Activated naive CD8-positive, alpha-beta T cell treated with anti-CD3 and anti-CD28 coated beads for 36 hours (primary cell): ENCODE measurements at places on chromosomes 12 and 14.

- no peak for DNase-seq
Measured at GRCh38 chr14:97539884-97540283, 742.7 kb downstream of the VRK1 start.

DNA sequence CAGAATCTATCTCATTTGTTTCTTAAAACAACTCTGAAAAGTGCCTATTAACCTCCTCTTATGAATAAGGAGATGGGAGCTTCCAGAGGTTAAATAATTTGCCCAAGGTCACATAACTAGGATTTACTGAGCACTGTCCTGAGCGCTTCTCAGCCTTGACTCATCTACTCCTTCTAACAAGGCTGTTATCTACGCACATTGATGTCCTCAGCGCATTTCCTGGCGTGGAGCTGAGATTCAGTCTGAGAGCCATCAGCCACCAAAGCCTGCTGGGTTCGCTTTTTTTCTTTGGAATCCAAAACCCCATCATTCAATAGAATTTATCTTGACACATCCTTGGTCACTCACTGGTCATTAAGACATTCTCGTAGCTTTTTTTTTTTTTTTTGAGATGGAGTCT lies 29.3 kb downstream of the AK7 start:
- DNase-seq = no peak

DNA sequence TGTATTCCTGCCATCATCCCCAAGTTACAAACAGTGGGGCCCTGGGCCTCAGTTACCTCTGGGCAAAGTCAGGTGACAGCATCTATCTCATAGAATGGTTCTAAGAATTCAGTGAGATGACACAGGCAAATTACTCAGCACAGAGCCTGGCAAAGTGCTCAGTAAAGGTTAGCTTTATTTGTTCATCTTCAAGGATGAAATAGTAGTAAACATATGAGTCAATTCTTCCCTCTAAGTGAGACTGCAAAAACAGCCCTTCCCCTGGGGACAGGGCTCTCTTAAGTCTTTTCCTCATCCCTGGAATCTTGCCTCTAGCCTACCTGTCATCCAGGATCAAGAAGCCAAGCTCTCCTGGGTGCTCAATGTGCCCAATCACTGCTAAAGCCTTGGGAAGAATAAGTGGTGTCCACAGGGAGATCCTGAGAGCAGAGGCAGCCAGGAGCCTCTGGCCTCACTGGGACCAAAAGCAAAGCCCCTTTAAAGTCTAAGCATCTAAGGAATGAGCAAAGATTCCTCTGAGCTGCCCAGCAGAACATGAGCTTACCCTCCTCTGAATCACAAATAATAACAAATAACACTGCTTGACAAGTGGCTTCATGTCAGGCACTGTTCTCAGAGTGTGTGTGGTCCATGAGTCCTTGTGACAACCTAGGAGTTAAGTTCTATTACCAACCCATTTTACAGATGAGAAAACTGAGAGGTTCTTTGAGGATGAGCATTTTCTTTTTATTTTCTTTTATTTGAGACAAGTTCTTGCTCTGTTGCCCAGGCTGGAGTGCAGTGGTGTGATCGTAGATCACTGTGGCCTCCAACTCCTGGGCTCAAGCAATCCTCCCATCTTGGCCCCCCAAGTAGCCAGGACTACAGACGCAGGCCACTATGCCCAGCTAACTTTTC lies 12.1 kb downstream of the NUAK1 start:
- DNase-seq = no peak

DNA sequence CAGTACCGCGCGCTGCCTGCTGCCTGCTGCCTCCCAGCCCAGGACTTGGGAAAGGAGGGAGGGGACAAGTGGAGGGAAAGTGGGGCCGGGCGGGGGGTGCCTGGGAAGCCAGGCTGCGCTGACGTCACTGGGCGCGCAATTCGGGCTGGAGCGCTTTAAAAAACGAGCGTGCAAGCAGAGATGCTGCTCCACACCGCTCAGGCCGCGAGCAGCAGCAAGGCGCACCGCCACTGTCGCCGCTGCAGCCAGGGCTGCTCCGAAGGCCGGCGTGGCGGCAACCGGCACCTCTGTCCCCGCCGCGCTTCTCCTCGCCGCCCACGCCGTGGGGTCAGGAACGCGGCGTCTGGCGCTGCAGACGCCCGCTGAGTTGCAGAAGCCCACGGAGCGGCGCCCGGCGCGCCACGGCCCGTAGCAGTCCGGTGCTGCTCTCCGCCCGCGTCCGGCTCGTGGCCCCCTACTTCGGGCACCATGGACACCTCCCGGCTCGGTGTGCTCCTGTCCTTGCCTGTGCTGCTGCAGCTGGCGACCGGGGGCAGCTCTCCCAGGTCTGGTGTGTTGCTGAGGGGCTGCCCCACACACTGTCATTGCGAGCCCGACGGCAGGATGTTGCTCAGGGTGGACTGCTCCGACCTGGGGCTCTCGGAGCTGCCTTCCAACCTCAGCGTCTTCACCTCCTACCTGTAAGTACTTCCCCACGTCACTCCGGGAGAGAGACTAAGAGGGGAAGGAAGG lies at the start of gene LGR5:
Gene LGR5, plus strand, starts transcription at position 186 of the 732 bp plus-strand sequence. Its CDS starts 283 bp downstream, at position 469.
- peak; percentile 31 for DNase-seq

GRCh38 chr14:52039124-52039815 lies 29.6 kb downstream of the NID2 start:
- no peak for DNase-seq

DNA sequence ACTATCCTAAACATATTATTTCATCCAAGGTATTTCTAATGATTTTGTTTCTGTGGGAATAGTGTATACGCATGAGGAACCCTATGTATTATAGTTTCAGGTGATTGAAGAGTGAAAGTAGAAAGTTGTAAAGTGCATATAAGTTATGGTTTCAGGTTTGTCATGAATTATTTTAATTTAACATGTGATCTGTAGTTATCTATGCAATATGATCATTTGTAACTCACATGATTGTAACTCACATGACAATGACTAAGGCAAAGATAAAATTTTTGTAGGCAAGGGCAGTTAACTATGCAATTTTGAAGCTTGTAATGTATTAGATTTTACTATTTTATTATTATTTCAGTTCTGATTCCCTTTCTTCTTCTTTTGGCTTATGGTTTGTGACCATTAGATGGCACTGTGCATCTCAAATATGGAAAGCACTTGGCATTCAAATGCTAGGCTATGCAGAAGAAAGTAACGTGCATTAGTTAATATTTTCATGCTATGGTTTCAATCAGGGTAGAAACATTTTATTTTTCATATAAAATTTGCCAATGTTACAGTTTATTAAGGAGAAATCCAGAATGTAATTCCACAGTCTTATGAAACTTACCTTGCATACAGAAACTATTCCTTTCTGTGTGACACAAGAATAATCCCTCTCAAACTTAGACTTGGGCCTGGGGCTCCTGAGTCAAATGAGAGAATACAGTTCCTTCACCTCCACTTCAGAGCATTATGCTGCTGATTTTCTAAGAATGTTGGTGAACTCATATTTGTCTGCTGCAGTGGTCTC lies 15.8 kb upstream of the TMEM30B start:
- no peak for DNase-seq

DNA sequence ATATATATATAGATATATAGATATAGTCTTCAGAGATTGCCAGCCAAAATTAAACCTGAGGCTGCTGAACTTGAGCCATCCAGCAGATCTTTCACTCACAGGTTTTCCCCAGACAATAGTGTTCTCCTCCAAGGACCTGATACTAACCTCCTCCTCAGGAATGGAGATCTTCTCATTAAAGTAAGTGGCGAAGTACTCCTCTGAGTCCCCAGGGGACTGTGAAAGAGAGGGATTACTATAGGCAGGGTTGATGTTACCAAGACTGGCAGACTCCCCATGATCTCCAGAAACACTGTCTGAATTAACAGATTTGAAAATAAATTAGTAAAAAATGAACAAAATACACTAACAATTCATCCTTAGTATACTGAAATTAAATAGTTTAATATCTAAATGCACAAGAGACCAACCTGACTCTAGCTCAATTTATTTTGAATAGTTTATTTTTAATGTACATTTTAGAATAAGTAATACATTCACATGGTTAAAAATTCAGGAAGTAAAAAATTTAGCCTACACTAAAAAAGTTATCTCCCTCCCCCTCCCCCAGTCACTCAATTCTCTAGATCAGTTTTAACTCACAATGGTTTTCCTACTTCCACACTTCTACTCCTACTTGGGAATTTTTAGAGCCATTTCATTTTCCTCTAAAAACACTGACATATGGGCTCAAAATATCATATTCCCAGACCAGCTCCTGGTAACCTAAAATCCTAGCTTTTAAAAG lies 17.7 kb downstream of the SLC11A2 start:
- no peak for DNase-seq

DNA sequence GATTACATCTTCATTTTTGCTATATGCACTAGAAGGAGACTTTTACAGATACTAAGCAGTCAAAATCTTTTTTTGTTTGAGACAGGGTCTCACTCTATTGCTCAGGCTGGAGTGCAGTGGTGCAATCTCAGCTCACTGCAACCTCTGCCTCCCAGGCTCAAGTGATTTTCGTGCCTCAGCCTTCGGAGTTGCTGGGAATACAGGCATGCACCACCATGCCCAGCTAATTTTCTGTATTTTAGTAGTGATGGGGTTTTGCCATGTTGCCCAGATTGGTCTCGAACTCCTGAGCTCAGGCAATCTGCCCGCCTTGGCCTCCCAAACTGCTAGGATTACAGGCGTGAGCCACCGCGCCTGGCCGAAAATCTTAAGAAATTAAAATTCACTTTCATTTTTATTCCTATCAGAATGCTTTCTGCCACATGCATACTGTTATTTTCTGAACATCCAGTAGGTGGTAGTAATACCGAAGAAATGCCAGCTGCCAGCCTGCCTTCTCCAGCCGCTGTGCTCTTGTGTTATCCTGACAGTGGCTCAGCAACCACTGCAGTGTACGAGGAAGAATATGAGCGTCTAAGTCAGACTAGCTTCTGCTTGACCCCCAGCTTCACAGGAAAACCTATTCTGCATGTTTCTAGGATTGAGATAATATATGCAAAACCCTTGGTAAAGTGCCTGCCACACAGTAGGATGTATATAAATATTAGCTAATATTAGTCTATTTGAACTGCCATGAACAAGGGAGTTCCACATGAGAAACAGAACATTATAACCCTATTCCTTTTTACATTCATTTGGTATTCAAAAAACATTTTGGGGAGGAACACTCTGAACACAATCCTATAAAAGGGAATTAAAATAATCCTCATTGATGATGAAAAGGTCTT lies 54.2 kb downstream of the RPAP3 start:
- DNase-seq = peak; percentile 44

GRCh38 chr12:73531752-73532151 lies 1005.9 kb upstream of the ATXN7L3B start:
- no peak for DNase-seq

DNA sequence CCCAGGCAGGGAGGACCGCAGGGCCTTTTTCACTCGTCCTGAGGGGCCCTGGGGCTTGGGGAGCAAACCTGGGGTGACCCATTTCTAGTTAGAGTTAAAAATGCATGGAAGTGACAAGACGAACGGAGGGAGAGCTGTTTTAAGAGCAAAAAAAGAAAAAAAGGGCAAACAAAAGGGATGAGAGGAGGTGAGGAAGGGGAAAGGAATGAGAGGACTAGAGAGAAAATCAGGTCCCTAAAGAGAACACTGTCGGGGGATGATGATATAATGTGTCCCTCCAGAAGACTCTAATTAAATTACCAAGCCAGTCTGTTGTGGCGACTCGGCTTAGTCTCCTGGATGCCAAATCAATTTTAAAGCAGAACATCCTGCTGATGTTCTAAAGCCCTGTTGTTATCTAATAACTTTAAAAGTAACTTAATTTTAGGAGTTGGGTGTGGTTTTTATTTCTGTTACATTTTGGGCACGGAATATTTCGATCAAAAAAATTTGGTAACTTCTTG lies 1.1 kb downstream of the ANO6 start:
- DNase-seq = no peak

DNA sequence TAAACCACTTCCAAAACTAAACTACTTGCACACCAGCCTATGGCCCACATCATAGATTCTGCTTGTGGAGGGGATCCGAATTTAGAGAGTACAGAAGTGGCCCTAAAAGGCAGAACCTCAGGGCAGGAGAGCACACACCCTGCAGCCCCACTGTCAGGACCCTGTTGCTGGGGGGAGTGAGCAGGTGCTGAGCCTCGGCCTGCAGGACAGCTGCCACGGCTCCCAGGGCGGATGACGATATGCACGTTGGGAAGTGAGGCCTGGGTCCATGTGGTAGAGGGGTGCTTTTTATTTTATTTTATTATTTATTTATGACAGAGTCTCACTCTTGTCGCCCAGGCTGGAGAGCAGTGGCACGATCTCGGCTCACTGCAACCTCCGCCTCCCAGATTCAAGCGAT lies 73.5 kb downstream of the TNFAIP2 start:
- DNase-seq = no peak

GRCh38 chr14:89268514-89268913 lies 148.5 kb downstream of the FOXN3 start:
- no peak for DNase-seq

- DNase-seq = no peak
Measured at GRCh38 chr12:31317471-31318395, 8.2 kb downstream of the SINHCAF start.

- DNase-seq = no peak
Measured at GRCh38 chr14:22319526-22320361, 269.3 kb downstream of the DAD1 start.

- DNase-seq = no peak
Measured at GRCh38 chr14:85597701-85598100, 67.8 kb downstream of the FLRT2 start.

DNA sequence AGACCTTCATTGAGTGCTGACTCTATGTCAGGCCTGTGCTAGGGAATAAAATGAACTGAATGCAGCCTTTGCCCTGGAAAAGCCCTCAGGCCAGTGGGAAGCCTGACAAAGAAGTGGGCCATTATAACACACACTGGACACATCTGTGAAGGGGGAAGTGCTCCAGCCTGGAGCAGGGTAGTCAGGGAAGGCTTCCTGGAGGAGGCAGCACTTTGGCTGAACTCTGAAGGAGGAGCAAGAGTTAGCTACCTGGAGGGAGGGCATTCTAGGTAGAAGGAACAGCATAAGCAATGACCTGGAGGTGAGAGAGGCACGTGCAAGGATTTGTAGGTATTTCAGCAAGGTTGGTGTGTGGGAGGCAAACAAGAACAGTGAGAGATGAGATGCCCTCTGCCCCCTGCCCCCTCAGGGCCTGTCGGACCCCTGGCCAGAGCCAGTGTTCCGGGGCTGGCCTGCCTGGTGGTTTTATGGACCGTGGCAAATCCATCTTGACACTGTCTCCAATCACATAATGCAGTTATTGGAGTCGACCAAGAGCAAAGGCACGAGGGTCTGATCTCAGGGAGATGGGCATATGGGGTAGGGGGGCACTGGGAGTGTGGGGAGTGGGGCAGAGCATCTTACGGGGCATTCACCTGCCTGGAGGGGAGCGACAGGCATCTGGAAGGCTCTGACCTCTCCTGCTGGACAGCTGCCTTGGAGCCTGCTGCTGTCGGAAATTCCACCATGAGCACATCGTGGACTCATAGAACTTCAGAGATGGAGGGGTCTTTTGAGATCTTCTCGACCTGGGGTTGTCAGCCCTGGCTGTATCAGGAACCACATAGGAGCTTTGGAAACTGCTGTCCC lies 2.7 kb upstream of the FAM222A start:
- DNase-seq = no peak

- no peak for DNase-seq
Measured at GRCh38 chr14:78292003-78292402, 121.8 kb downstream of the NRXN3 start.

GRCh38 chr12:19036673-19037357 lies 92.7 kb upstream of the PLEKHA5 start:
- no peak for DNase-seq
